Sciatic nerve (tissue), 2 donors: ENCODE measurements at places on chromosomes 16 and 17. TPM values are rescaled to one million over a fixed set of nuclear protein-coding genes. Genes with fewer than 3 reads are reported as not detected.

- DNase-seq, result no peak
These were observed 18.9 kb downstream of the MMP15 start for GRCh38 chr16:58044266-58045019.

- no peak for DNase-seq
These were observed at the start of gene BAIAP3 for GRCh38 chr16:1333149-1333812. TSS of gene BAIAP3 (plus strand) at chr16:1333645. CDS start at chr16:1338550, 4,905 bp downstream.

TPSG1 gene
- total RNA-seq, result 0.45 TPM

ZNF785 gene
- 26.3 TPM for total RNA-seq

- DNase-seq, result no peak
These were observed 107.4 kb upstream of the CDH11 start for GRCh38 chr16:65229191-65229662.

DNA sequence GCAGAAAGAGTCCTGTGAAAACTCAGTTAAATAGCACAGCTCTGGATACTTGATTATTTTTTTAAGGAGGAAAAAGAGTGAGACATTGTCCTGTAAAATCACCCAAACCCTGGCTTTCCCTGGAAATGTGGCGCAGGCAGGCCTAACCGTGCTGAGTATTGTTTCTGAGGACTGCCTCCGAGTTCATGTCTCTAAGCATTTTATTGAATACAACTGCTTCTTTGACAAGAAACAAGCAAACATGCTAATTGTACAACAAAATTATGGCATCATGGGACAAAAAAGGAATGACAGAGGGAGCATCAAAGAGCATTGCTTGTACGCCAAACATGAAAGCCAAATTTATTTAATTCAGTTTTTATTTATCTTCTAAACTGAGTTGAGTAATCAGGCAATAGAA lies 64.5 kb upstream of the HSBP1 start:
- no peak for DNase-seq

DNA sequence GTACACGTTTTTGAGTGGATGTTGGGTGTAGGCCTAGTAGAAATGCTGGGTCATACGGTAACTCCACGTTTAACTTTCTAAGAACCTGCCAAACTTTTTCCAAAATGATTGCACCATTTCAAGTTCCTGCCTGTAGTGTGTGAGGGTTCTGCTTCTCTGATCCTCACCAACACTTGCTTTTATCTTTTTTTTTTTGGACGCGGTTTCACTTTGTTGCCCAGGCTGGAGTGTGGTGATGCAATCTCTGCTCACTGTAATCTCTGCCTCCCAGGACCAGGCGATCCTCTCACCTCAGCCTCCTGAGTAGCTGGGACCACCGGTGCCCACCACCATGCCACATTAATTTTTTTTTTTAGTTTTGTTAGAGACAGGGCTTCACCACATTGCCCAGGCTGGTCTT lies 23.5 kb downstream of the ZNF750 start:
- no peak for DNase-seq

HNF1B gene
- total RNA-seq, result not detected
